ENCODE measurements at places on chromosomes 5 and 9.

- DNase-seq: no peak
These were observed 57.7 kb upstream of the MEF2C start for GRCh38 chr5:88940713-88941112.

DNA sequence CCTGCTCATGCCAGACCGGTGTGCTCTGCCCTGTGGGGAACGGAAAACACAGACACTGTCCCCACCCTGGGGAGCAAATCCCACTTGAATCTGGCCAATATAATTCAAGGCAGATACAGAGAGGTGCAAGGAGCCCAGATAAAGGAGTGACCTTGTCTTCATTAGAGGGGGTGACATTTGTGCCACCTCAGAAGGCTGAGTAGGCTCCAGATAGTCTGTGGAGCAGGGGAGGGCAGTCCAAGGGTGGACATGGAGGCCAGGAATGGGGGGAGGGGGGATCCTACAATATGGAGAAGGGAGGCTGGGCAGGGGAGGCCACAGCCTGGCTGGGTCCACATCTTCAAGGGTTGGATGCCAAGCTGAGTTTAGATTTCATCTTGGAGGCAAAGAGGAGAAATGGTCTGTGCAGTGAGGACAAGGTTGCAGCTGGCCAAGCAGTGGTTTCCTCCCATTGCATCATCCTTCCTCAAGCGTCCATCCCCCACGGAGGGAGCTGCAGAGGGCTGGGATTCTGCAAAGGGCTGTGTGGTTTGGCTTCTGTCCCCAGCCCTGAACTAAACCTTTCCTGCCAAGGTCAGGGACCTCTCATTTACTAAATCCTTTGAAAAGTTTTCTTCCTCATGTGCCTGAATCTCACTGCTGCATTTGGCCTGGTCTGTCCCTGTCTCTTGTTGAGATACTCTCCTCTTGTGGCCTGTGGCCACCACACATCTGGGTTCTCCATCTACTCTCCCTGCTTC, 60.1 kb downstream of the GALNT12 start:
- DNase-seq: no peak

GRCh38 chr5:142368529-142368928, 43.7 kb upstream of the SPRY4 start:
- no peak for DNase-seq

GRCh38 chr5:68709239-68709638, 384.6 kb upstream of the SLC30A5 start:
- no peak for DNase-seq

DNA sequence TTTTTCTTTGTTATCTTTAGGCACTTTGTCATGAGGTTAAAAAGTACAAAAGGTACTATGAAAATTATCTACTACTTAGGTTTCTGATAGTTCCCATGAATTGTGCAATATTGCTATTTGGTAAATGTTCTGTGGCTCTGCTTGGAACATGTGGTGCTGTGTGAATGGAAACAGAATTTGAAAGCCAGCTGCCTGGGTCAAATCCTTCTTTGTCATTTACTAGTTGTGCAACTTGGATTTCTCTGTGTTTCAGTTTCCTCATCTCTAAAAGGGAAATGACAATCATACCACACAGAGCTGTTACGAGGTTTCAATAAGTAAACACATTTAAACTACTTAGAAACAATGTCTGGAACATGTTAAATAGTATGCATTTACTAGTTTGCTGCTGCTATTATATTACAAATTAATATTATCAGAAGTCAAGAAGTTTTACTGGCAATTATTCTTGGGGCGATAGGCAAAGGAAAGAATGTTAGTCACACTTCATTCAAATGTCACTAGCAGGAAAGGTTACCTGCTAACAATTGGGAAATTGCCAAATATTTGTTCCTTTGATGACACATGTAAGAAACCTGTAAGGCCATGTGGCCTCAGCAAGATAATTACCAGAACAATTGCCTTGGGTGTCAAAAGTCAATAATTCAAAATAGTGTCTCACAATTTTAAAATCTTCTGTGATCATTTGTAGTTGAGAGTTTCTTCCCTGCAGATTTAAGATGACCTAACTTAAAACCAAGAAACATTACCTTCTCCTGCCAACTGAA, 184.8 kb downstream of the KIAA0825 start:
- DNase-seq: no peak

DNA sequence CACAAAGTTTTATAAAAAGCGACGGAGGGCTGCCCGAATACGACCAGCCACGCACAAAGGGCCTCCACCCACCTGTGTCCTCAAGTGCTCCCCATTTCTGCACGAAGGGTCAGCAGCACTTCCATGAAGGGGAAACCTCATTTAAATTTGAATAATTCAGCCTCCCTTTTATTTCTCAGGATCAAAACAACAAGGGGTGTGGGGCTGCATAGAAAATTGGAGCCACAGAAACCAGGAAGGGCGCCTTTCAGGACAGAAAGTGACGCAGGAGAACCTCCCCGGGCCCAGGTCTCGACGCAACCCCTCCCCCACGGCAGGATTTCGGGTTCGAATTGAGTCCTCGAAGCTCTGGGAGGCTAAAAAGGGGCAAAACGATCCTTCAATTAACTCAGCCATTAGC, 2.1 kb downstream of the NRARP start:
- DNase-seq: no peak

- no peak for DNase-seq
These were observed 133.3 kb downstream of the PCSK5 start for GRCh38 chr9:76023715-76024195.

DNA sequence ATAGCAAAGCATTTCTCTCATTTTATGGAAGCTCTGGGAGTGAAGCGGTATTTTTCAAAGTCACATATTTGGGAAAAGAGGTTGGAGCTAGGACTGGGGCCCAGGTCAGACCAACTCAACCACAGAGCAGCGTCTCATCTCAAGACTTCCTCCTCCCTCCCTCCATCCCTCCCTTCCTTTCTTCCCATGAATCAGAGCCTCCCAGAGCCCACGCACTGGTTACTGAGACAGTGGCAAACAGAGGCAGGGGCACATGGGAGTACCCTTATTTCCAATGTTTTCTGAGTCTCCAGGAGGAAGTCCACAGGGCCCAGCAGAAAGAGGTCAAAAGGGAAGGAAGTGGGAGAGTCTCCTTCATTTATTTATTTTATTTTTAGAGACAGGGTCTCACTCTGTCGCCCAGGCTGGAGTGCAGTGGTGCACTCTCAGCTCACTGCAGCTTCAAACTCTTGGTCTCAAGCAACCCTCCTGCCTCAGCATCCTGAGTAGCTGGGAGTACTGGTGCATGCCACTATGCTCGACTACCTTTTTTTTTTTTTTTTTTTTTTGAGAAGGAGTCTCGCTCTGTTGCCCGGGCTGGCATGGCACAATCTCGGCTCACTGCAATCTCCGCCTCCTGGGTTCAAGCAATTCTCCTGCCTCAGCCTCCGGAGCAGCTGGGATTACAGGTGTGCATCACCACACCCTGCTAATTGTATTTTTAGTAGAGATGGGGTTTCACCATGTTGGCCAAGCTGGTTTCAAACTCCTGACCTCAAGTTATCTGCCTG, 52.5 kb upstream of the CDKN2AIPNL start:
- no peak for DNase-seq

GRCh38 chr5:133985540-133986180, 17.2 kb upstream of the C5orf15 start:
- no peak for DNase-seq

All from NCI-H510A (cell line).